ENCODE measurements at places on chromosomes 3 and 15.

- DNase-seq, result no peak
These were observed 34.7 kb upstream of the ICE2 start for GRCh38 chr15:60513676-60514075.

DNA sequence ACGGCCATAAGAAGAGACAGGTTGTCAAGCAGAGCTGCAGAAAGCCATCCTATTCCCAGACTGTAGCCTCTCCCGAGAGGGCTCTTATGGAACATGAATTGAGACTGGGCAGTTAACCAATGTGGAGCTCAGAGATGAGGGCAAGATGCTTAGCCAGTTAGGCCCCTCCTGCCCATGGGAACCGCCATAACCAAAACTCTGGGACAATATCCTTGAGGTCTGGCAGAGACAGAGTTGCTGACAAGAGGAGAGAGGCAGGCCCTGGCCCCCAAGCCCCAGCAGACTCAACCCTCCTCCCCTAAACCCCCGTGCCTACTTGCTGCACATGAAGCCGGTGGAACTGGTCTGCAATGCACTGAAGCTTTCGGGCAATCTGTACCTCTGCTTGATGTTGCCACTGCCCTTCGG lies 4.8 kb downstream of the BMF start:
- no peak for DNase-seq

GRCh38 chr3:197197334-197197733 lies 101.1 kb downstream of the DLG1 start:
- DNase-seq, result peak; percentile 20

DNA sequence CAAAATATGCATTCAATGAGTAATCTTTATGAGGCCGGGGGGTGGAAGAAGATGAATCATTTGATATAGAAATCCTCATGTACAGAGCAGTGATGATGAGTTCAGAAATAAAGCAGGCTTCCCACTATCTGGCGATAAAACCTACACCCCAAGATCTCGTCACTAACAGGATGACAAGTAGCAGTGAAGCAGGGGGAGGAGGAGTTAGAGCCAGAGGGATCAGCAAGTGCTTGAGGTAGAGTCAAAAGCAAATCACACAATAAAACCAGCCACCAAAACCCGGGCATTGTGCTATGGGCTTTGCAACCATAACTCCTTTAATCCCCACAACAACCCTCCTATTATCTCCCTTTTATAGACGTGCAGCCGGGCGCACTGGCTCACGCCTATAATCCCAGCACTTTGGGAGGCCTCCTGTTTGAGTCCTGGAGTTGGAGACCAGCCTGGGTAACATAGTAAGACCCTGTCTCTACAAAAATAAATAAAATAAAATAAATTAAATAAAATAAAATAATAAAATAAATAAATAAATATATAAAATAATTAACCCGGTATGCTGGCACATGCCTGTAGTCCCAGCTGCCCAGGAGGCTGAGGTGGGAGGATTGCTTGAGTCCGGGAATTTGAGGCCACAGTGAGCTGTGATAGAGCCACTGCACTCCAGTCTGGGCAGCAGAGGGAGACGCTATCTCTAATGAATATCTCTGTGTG lies 53.0 kb downstream of the STARD5 start:
- no peak for DNase-seq

DNA sequence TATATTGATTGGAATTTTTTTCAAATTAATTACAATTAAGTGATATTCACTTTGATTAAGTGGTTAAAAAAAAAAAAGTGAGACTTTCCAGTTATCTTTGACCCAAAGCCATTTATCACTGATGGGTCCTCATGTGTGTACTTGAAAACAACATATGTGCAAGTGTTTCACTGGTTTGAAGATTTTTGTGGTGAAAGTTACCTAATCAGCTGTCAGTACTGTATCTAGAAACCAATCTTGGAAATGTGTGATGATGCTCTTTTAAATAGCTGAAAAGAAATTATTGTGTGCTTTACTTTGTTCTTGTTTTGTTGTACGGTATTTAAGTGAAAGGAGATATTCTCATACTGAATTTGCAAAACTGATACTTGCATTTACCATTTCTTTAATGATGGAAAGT lies 11.6 kb upstream of the XCR1 start:
- no peak for DNase-seq

All from hematopoietic multipotent progenitor cell treated with erythropoietin and hydrocortisone succinate and interleukin-3 and kit ligand, for 15 days (in vitro differentiated cells).